ENCODE measurements at places on chromosomes 4 and X.

DNA sequence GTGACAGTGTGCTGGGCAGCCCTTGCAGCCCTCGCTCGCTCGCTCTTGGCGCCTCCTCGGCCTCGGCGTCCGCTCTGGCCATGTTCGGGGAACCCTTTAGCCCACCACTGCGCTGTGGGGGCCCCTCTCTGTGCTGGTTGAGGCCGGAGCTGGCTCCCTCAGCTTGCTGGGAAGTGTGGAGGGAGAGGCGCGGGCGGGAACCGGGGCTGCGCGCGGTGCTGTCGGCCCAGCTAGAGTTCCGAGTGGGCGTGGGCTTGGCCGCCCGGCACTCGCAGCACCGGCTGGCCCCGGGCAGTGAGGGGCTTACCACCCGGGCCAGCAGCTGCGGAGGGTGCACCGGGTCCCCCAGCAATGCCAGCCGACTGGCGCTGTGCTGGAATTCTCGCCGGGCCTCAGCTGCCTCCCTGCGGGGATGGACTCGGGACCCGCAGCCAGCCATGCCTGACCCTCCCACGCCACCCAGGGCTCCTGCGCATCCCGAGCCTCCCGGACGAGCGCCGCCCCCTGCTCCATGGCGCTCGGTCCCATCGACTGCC lies 770.1 kb upstream of the GALNTL6 start:
- DNase-seq = no peak

GRCh38 chrX:65985922-65986588 lies 53.8 kb downstream of the VSIG4 start:
- DNase-seq = no peak

- no peak for DNase-seq
Observed at GRCh38 chrX:150058728-150059127, 120.4 kb upstream of the EOLA2 start.

- DNase-seq = no peak
Observed at GRCh38 chr4:8319731-8320385, 50.3 kb downstream of the HTRA3 start.

DNA sequence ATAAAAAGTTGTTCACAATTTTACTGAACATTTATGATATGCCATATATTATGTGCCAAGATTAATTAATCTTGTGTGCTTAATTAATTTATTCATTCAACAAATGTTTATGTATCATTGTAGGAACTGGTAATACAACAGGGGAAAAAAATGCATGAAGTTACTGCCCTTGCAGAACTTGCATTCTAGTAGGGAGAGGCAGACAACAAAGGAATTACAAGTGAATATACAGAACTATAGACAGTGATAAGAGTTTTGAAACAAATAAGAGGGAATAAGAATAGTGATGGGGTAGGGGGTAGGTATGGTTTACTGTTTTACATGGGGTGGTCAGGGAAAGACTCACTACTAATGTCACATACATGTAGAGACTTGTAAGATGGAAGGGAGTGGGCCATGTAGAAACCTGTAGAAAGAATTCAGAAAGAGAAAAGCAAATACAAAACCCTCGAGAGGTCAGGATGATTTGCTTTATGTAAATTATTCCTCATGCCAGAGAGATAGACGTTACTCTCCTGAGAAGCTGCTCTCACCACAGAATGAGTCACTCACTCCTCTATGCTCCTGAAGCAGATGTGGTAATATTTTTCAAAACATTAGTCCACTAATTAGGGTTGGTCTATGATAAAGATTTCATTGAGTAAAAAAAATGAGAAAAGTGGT lies 855.0 kb upstream of the GRID2 start:
- DNase-seq = no peak

GRCh38 chrX:118239913-118240698 lies 105.8 kb upstream of the WDR44 start:
- DNase-seq = no peak

- DNase-seq = no peak
Observed at GRCh38 chrX:102833136-102833535, 103.9 kb upstream of the RAB40AL start.

- no peak for DNase-seq
Observed at GRCh38 chr4:100149190-100149589, 41.1 kb downstream of the DDIT4L start.

DNA sequence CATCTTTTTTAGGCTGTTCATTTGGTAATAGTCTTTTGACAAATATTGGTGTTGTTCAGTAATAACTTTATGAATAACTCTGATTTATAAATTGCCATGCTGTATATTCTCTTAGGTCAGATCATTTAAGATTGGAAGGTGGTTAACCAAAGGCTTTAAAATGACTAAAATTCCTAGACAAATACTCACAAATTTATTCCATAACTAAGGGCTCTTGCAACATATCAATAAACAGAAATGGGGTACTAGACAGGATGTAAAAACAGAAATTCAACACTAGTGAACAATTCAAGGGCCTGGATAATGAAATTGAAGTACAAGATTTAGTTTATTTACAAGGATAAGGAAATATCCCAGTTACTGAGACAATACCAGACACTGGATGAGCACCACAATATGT lies 328.6 kb downstream of the PCDH19 start:
- no peak for DNase-seq

DNA sequence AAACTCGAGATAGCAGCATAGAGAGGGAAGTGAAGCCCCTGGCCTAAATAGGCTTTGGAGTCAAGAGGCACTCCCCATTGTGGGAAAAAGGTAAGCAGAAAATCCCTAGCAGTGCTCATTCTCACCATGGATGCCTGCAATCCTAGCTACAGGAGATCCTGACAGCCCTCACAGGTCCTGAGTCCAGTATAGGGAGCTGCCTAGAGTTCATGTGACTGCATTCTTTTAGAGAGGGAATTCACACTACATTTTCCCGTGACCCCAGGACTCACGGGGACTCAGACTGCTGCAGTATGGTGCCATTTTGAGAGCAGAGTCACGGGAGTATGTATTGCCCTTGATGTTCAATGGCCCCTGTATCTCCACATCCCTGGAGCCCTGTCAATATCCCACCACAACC lies 82.4 kb downstream of the MAGED1 start:
- DNase-seq = no peak

GRCh38 chrX:49919617-49920016 lies 2.8 kb upstream of the CLCN5 start:
- DNase-seq = no peak

DNA sequence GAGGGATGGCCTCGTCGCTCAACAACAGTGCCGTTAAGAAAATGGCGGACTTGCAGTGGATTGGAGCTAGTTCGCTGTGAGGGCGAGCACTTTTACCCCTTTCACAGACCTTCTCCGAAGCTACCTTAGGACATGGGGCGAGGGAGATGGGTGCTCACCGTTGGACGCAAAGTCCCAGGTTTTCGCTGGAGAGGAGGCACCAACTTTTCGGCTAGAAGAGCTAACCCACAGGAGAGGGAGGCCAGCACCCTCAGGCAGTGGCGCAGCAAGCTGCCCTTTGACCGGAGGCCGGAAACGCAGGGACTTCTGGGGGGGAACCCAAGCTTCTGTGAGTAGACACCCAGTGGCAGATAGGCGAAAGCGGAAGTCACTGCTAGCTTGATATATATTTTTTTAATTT lies 93.1 kb upstream of the IL13RA1 start:
- no peak for DNase-seq

DNA sequence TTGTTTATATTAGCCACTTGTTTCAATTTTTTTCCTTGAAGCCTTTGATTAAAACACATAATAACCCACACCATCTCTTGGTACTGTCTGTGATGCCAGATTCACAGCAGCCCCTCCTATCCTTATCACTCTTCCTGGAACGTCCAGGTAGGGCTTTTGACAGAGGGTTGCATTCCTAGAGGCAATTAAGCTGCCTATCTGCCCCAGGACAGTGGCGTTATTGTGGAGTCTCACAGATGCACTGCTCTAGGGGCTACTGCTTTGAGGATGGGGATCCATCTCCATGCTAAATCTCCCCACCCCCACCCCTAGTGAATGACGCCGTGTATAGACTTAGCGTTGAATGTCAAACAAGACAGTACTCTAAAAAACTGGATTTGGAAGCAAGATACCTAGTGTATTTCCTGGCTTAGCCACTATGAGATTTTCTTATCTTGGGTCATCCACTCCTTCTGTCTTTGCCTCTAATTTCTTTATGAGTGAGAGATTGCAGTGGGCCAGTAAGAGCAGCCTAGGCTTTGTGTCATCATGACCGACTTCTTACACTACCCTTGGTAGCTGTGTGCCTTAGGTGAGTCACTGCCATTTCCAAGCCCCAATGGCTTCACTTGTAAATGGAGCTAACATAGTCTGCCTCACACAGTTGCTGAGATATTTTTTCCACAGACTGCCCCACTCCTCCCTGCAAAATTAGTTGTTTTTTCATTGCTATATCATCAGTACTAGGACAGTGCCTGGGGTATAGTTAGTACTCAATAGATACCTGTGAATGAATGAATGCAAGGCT lies 90.9 kb downstream of the EGF start:
- DNase-seq = no peak

DNA sequence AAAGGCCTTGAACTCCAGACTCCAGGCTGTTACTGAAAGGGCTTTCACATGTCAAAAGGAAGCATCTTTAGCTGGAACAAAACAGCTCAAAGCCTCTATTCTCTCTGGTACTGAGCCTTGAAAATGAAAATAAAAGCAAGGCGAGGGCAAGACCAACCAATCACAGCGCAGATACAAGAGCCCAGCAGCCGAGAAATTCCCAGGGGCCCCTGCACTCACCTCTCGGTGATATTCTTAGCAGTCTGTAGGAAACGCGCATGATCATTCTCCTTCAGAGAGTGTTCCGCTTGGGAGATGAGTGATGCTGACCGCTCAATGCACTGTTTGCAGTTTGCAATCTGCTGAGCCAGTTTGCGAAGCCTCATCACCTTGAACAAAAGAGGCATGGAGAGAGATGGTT lies 138.1 kb downstream of the MID1 start:
- no peak for DNase-seq

GRCh38 chrX:34879346-34879745 lies 63.2 kb upstream of the FAM47B start:
- DNase-seq = no peak

- no peak for DNase-seq
Observed at GRCh38 chr4:58732973-58733372, 1622.8 kb upstream of the IGFBP7 start.

DNA sequence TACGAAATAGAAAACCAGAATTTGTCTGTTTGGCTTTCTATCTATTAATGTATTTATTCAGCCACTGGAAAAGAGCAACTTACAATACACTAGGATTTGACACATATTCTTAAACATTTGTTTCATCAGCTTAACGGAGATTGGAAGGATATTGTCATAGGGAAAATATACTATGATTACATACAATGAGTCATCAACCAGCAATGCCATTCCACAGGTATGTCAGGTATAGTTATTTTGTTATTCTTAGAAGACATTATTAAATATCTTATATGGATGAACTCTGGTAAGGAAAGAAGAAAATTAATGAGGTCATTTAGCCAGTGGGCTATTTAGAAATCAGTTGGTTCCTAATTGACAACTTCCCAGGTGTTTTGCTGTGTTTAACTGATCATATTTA lies 926.6 kb downstream of the STIM2 start:
- DNase-seq = no peak

DNA sequence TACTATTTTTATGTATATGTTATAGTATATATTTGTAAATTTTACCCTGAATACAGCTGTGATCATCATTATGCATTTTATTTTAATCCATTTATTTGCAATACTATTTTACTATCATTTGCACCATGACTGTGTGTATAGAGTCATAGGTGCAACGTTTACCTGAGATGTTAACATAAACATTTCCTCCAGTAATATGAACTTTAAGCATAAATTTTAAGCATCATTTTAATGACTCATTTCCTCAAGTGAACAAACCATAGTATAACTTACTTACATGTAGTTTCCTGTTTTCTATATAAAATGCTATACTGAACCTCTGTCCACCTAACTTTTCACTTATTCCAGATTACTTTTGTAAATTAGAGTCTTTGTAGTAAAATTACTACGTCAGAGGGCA lies 92.8 kb downstream of the NFKB1 start:
- DNase-seq = no peak

GRCh38 chrX:24703185-24703494 lies 9.4 kb downstream of the POLA1 start:
- no peak for DNase-seq

- no peak for DNase-seq
Observed at GRCh38 chrX:150933945-150934350, 35.5 kb upstream of the CD99L2 start.

- DNase-seq = no peak
Observed at GRCh38 chr4:173418639-173419038, 19.7 kb upstream of the SCRG1 start.

DNA sequence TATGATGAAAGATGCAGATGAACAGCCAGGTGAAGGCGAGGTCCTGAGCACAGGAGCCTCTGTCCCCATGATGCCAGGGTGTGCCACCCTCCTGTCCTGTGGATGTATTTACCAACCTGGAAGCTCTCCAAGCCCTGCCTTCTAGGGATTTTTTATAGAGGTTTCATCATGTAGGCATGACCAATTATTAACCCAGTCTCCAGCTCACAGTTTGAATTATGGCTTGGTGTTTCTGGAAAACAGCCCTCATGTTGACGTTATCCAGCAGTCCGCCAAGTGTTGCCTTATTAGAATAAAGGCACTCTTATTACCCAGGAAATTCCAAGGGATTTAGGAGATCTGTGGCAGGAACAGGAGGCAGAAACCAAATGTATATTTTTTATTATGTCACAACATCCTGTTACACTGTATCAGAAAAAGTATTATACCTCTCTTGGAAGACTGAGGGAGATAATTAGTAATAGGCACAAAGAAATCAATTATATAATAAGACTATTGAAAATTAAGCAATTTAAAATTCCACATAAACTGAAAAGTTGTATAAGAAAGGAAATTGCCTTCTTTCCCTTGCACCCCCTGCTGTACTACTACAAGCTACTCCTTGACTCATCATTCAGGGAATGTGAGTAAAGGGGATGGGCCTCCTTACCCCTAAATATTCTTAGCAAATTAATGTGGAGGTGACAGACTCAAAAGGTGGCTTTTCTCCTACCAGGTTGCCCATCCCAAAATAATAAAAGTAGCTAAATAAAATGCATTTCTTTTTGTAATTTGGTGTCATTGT lies 129.6 kb downstream of the ZNF330 start:
- DNase-seq = no peak

DNA sequence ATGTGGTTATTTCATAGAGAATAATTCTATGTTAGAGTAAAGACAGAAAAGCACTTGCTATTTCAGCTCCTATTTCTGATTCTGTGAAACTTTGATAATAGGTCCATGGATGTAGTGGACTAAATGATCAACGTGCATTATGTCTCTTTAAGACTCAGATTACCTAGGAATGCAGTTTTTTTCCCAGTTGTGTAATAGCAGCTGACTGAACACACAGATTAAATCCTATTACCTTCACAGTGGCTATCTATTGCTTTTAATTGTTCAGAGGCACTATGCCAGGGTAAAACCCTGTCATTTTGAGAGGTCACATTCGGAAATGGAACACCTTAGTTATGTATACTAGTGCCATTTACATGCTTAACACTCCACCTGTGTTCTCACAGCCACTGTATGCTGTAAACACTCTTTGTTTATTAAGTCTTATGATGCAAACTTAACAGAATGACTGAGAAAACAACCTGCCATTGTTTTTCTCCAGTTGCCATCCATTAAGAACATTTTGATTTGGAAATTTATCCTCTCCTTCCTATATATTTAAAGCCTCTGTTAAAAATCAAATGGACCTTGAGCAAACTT lies 70.5 kb downstream of the HPGD start:
- DNase-seq = no peak

- no peak for DNase-seq
Observed at GRCh38 chrX:68983004-68983857, 154.4 kb downstream of the EFNB1 start.

Data from amygdala (tissue), 56 donors.